ENCODE measurements at places on chromosomes 3 and 15.

GRCh38 chr3:23884481-23884880 is 32.3 kb downstream of the NKIRAS1 start:
- DNase-seq: no peak

GRCh38 chr15:70197945-70198361 is 100.2 kb upstream of the TLE3 start:
- no peak for DNase-seq

GRCh38 chr3:4776399-4776979 is 202.7 kb upstream of the BHLHE40 start:
- DNase-seq: no peak

DNA sequence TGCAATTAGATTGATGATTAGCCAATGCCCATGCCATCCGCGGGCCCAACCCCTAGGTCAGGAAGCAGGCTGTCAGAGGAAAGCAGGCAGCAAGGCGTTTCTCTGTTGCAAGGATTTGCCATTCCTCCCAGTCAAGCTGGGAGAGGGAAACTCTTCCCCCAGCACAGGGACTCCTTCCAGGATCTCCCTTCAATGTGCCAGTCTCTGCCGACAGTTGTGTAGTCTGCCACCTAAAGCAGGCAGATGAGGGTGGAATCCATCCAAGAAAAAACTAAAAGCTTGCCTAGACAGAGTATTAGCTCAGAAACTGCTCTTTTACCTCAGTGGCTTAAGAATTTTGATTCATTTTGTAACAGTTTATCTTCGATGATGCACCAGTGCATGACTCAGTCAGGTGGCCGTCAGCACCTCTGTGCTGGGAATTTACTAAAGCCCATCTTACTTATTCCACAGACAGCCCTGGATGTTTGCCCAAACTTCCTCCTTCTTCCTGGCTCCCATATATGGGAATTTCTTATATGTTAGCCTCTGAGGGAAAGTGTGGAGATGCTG is 501.5 kb upstream of the THBS1 start:
- DNase-seq: no peak

DNA sequence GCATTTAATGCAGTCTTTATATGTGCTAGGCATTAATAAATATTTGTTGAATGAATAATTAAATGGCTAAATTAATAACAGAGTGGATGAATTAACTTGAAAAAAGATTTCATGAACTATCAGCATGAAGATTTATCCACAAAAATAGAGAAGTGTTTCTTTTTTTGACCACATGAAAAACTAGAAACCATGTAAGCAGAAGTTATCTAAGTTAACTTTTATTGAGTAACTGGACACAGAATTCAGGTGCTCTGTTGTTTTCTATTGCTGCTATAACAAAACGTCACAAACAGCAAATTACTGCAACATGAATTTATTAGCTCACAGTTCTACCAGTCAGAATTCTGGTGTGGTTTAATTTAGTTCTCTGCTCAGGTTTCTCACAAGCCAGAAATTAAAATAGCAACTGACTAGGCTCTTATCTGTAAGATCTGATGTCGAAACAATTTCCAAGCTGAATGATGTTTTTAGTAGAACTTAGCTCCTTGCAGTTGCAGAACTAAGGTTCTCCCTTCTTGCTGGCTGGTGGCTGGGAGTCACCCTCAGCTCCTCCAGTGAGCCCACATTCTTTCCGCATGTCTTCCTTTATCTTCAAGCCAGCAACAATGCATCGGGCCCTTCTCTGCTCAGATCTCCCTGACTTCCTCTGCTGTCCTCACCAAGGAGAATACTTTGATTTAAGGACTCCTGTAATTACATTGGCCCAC is 810.2 kb upstream of the ALCAM start:
- DNase-seq: no peak

DNA sequence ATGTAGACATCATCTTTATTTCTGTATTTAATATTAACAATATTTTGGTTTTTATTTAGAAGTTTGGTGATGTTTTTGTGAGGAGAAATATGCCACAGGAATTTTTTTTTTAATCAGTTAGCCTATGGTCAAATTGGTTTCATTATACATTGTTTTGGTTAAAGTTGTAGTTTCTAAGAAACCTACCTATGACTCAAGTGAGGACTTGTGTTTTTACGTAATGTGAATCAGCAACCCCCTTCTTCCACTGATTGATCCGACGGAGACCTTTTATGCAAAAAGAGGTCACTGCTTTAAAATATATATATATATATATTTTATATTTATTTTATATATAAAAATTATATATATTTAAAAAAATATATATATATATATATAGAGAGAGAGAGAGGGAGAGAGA is 698.1 kb downstream of the FHIT start:
- DNase-seq: no peak

- no peak for DNase-seq
Measured at GRCh38 chr15:43210172-43210745, 10.6 kb downstream of the EPB42 start.

- peak; percentile 32 for DNase-seq
Measured at GRCh38 chr3:195774917-195775316, 36.8 kb downstream of the MUC4 start.

GRCh38 chr15:72487070-72487797 is 13.1 kb downstream of the ARIH1 start:
- DNase-seq: no peak

GRCh38 chr15:101490922-101491733 is 1.6 kb upstream of the PCSK6 start:
- DNase-seq: no peak

GRCh38 chr3:188185717-188186251 is 31.8 kb downstream of the LPP start:
- no peak for DNase-seq

DNA sequence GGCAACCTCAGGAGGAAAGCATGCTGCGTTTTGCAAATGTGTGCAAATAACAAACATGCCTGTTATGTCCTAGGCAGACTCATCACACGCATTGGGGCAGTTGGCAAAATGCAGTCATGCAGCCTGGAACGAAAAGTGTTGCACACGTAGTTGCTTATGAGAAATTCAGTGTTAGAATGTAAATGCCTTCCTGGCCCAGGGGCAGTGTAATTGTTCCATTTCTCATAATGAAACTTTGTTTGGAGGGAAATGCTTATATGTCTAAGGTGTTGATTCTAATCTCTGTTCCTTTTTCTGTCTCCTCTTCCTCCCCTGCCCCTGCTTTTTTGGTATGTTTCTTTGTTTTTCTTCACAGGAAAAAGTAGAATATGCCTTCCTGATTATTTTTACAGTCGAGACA is 156.0 kb downstream of the CACNA1D start:
- DNase-seq: no peak

GRCh38 chr15:70436428-70436827 is 326.9 kb downstream of the UACA start:
- no peak for DNase-seq

DNA sequence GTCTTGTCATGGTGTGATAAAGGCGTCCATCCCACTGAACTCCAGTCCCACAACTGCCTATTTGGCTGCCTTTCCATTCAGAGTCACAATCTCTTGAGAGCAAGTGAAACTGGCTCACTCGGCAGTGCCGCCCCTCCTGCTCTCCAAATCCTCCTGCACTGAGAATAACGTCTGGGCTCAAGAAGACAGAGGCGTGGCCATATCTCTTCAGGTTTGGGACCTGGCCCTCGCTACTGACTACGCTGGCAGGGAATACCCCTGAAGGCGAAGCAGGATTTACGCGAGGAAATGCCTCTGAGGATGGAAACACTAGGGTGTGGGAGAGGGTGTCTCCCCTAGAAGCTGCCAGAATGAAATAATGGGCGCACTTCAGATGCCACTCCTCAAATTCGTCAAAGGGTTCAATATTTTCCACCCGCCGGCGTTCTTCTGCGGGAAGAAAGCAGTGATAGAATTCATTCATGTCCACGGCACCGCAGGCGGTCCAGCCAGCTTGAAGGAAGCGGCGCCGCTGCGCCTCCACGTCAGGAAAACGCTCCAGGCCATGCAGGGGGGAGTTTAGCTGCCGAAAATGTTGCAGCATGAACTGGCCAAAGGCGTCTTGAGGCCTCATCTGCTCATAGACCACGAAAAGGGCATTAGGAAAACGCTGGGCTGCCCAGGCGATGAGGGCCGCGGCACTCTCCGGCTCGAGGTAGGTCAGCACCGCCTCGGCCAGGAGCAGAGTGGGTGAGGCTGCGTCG is 985 bp downstream of the LCMT2 start:
- DNase-seq: no peak

DNA sequence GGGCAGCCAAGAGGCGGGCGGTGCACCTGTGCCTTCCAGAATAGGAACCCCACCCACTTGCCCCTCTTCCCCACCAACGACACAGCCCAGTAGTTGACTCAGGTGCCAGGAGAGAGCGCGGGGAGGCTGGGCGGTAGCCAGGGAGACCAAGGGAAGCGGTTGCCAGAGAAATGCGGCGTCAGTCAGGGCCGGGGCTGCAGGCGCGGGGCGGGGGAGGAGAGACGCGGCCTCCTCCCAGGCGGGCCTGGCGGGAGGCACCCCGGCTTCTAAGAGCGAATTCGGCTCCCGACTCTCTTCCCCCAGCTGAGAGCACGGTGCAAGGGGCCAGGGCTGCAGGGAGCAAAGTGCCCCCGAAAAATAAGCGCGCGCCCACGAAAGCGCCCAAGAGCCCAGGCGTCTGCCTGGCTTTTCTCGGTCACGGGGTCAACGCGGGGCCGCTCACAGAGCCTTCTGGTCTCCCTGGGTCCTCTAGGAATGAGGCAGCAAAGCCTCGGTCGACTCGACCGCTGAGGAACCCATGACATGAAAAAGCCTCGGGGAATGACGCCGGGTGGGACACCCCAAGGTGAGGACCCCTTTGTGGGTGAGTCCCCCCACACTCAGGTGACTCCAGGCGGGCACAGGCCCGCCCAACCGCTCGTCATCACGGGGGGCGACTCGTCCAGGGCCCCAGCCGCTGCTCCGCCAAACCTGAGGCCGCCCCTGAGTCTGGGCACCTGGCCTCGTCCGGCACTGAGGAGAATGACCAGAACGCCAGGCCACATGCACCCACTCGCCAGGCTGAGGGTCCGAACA is 716 bp downstream of the CPEB1 start:
- DNase-seq: peak; percentile 88

GRCh38 chr3:113660896-113661295 is 35.5 kb downstream of the USF3 start:
- DNase-seq: no peak

- DNase-seq: no peak
Measured at GRCh38 chr15:39397883-39398282, 183.0 kb upstream of the THBS1 start.

GRCh38 chr3:44130249-44130648 is 111.4 kb upstream of the TOPAZ1 start:
- no peak for DNase-seq

GRCh38 chr3:196194542-196194915 is 16.7 kb downstream of the ZDHHC19 start:
- DNase-seq: no peak

- DNase-seq: no peak
Measured at GRCh38 chr15:62495670-62496614, 330.9 kb upstream of the C2CD4B start.

GRCh38 chr15:78879517-78880241 is 7.0 kb downstream of the MORF4L1 start:
- DNase-seq: no peak

DNA sequence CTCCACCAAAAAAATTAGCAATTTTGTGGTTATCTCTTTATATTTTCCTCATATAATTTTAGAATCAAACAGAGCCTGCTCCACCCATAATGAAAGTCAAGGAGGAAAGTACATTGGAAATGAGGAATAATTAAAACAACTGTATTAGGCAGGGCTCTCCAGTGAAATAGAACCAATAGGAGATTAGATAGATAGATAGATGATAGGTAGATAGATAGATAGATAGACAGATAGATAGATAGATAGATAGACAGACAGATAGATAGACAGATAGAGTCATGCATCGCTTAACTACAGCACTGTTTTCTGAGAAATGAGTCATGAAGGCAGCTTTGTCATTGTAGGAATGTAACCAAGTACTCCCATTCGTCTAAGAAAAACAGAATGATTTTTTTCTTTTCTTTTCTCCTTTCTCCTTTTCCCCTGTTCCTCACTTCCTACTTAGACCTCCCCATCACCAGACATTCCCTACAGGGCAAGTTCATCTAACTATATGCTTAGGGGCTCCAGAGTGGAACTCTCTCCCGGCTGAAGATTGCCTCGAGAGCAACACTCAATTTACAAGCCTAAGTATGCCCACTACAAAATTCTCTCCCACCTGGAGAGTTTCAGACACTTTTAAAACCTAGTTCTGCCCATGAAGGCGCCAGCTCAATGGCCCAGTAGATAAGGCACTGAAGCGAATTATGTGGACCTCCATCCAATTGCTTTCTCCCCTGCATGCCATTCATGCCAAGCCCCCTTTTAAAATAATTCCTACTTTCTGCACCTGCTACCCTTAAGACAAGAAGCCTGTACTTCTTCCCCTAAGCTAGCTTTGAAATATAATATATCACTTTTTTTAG is 53.3 kb upstream of the LIPC start:
- DNase-seq: no peak

DNA sequence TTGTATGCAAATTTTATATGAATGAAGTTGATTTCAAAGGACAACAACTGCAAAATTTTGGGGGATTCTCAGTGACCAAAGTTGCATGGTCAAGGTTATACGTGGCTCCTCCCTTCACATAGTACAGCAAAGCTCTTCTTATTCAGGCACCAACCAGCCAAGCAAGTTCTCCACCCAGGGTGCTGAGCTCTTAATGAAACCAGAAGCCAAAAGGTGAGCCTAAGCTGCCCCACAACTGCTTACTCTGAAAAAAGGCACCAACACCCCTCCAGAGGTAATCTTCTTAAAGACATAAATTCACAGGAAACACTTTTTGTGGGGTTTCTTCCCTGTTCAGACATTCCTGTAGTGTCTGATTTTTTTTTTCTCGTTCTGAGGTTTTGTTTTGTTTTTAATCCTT is 106.1 kb upstream of the GMNC start:
- DNase-seq: no peak

DNA sequence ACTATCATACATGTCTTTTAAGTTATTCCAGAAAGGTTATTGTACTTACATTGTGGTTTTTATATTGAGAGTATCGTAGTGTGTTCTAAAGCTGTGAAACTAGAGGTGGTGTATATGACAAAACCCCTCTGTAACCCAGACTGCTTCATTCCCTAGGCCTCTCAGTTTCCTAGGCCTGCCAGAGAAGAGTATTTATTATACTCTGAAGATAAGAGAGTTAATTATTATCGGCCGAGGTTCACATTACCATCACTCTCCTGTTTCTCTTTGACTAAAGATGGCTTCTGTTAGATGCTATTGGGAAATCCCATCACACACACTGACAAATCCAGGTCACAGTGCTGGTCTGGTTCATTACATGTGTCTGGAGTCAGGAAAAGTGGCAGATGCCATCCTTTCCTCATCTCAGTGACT is 20.5 kb downstream of the EXOSC7 start:
- no peak for DNase-seq

DNA sequence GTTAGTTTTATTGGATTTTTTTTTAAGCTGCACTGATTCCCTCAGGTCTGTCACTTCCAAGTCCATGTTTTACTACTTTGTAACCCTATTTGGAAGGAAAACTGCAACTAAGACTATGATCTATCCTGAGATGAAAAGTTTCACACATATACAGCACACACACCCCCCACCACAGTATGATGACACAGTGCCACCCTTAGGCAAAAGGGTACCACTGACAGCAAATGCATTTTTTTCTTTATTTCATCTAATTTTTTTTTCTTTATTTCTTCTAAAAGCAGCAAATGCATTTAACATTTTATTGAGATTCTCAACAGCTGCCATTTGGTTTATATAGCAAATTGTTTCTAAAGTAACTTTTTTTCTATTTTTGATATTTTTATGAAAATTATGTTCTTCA is 21.2 kb downstream of the NGRN start:
- no peak for DNase-seq

- no peak for DNase-seq
Measured at GRCh38 chr15:27353856-27354255, 382.9 kb downstream of the GABRG3 start.
